ENCODE measurements at places on chromosomes 5 and 9.

DNA sequence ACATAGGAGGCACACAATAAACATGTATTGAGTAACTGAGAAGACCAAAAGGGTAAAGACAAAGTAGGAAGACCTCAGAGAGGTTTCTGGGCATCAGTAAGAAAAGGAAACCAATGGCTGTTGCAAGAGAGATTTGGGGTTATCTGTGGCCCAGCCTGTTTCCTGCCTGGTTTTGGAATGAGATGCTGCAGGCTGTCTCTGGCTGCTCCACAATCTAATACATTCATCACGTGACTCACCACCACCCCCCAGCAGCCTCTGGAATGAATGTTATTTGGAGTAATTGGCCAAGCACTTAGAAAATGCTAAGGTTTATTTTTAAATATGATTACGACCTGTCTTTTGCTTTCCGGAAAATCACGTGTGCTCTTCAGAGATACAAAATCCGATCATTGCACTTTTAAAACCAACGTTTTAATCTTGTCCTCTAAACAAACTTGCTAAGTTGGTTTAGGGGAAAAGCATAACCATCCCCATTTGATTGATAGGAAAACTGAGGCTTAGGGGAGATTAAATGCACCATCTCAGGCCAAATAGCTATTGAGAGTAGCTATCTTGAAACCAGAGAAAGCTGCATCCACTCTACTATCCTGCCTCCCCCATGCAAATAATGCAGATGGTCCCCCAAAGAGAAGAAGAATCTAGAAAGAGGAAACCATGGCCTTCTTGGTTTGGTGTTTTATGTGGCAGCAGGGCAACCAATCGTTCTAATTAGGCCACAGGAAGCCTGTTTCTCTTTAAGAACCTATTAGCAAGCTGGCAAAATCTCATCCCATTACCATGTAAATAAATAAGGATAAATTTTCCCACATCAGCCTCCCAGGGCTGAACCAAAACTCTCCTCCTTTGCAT, 151.8 kb upstream of the ADRA1B start:
- DNase-seq: no peak

DNA sequence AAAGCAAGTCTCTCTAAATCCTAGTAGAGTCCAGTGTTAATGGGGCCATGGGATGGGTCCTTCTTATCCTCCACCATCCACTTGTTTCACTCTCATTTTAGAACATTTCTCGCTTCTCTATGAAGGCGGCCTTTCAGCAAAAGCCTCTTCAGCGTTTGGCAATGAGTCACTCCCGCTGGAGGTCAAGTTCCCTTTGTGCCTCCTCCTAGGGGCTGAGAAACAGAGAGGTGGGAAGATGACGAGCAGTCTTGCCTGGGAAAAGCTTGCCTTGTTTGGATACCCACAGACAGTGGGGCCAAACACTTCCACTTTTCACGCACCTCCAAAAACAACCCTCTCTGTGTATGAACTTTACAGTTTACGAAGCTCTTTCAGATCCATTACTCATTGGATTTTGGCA, 168.8 kb downstream of the GABBR2 start:
- no peak for DNase-seq

DNA sequence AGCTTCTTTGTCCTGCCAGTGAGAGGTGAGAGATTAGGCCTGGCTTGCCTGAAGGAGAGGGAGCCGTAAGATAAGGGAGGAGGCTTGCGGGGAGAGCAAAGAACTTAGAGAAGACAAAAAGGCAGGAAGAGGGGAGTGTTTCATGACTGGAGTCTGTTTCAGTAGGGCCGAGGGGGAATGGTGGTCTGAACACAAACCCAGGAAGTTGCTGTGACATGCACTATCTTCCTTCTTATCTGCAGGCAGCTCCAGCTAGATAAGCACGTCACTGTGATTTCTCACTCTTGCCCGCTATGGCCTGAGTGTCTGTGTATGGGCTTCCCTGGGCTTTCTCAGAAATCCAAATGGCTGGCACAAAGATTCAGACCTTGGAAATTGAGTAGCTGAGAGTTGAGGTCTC, 307.5 kb upstream of the CLINT1 start:
- no peak for DNase-seq

- DNase-seq: no peak
Measured at GRCh38 chr5:135319928-135320606, 79.0 kb downstream of the MACROH2A1 start.

DNA sequence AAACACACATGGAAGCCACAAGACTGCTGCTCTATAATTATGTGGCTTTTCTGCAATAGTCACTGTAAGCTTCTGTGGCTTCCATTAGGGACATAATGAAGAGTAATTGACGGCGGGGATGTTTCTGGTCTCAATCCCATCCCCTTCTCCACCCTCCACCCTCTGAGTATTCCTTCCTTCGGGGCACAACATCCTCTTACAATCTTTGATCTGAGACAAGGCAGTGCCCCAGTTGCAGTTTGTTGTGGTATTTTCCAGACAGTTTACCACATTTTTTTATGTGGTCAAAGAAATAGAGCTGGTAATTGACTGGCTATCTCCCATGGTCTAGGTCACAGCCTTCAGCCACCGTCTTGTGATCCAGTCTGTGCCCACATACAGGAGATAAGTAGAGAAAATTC, 277.7 kb downstream of the NR2F1-AS1 start:
- DNase-seq: no peak

DNA sequence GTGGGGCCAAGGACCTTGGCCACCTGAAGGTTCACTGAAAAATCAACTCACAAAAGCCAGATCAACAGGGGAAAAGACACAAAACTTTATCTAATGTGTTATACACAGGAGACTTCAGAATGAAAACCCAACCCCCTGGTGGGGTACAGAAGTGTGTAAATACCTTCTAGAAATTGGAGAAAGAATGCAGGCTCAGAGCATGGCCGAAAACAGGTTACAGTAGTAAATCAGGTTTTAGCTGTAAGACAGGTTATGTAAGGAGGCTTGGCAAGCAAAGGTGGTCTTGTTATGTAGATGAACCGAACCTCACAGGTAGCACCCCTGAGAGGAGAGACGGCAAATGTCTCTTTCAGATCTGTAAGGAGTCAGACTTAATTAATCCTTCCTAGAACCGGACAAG, 10.0 kb downstream of the CEMIP2 start:
- DNase-seq: peak; percentile 32

DNA sequence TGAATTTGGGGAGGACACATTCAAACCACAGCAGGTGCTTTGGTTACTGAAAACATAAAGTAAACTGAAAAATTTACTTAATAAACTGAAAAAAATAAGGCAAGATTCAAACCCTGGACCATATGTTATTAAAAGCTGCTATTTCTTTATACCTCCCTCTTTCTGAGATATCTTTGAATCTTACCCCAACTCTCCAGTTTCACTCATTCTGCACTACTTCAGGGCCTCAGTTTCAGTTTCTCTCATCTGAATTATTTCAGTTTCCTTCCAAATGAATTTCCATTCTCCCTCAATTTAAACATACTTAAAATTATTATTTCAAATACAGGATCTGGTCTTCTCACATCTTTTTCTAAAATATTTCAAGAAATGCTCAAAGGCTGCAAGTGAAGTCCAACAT, 4.9 kb upstream of the OXCT1 start:
- DNase-seq: no peak

DNA sequence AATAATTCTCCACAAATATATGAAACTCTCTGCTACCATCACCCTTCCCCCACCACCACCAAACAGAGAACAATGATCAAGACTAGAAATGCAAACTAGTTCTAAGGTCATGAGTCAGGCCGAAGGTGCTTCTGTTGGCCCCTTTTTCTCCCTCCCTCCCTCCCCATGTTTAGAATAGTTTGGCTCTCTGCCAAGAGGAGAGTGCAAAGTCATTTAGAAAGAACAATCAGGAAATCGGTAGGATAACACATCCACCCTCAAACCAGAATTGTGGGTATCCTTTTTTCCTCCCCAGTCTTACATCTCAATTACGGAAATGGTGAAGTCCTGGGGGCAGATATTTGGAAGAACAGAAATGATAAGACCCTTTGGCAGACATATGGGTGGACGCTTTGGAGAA, 170.1 kb downstream of the SLF1 start:
- DNase-seq: no peak

DNA sequence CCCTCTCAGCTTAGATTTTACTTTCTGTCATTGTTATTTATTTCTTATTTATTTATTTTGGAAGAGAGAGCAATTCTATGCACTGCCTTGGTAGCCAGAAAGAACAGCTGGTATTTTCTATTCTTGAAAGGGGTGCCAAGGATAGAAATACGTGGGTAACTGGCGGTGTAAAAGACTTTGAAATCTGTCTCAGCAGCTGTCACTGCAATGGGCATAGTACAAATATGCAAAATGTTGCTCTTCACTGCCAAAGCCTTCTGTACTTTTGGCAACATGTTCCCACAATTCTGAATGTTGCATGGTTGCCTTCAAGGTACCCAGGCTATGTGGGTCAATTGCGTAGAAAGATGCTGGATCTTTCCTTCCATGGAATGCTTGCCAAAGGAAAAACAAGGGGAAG, 230.2 kb upstream of the EDIL3 start:
- no peak for DNase-seq

- no peak for DNase-seq
Measured at GRCh38 chr5:14696057-14696456, 31.5 kb downstream of the OTULIN start.
